ENCODE measurements at places on chromosomes 1 and 21.

DNA sequence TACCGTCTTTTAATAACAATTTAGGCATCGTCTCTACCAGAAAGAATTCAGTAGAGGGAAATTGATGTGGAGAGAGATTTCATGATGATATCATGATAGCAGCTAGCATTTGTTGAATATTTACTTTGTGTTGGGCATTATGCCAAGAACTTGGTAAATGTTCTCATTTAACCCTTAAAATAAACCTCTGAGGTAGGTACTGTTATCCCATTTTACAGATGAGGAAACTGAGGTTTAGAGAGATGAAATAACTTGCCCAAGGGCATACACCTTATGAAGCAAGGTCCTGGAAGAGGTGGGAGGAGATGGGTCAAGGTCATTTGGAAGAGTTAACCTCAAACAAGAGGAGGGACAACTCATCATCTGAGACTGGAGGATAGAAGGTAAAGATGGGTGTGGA, 34.8 kb downstream of the TSNAX start:
- no peak for DNase-seq

DNA sequence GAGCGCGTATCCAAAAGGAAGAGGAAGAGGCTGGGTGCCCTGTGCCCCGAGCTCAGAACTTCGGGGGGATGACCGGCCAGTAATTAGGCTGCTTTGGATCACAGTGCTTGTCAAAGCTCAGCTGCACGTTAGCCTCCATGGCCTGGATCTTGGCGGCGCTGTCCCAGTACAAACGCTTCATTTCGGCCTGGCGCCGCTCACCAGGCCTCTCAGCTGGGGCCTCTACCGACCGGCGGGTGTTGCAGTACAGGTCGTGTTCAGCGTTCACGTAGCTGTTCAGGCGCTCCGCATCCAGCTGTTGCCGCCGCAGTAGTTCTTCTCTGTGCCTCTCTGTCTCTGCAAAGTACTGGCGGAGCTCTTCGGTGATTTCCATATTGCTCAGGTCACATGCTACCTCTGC, 1.4 kb upstream of the ZNF326 start:
- DNase-seq = no peak

DNA sequence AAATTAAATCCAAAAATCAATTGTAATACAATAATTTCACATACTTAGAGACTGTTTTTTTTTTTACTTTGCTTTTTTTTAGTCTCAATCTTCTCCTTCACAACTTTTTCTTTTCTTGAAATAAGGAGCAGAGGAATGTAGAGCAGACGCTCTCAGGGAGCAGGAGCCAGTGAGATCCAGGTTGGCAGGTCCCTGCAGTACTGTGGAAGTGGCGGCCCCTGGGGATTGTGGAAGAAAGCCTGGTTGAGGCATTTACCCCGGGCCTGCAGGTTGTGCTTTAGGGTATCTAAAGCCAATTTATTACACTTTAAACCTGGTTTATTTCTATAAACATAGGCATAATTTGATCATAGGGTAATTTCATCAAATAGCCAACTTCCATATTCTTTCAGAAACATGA, 748 bp upstream of the OR2AJ1 start:
- no peak for DNase-seq

GRCh38 chr1:103194060-103194459, 85.7 kb upstream of the COL11A1 start:
- DNase-seq = no peak

- DNase-seq = peak; percentile 46
Measured at GRCh38 chr21:34072145-34073031, 990 bp upstream of the MRPS6 start.

DNA sequence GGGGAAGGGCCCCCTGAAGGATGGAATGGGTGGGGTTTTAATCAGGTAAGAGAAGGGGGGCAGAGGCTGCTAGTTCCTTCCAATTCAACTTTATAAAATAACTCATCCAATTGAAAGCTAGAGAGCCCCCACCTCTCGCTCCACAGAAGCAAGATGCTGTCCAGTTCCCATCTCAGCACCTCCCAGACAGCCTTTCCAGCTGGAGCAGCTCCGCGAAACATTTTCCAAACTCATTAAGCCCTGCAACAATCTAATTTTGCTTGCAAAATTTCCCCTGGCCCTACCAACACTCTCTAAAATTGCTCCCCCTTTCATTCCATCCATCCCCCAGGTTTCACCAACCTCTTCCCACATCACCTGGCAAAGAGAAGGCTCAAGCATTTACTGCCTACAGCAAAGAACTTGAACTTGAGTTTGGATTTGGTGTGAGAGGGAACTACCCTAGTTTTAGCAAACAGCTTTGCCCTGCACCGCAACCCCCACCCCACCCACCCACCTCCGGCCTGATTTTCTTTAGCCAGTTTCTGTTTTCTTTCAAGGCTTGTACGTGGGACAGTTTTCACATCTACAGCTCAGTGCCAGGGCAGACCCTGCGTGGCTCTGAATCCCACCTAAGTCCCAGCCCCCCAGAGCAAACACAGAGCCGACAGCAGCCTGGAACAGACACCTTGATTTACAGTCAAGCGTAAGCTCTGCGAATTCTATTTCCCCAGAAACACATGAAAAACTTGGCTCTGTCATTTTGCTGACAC, 46.7 kb downstream of the SYF2 start:
- no peak for DNase-seq

DNA sequence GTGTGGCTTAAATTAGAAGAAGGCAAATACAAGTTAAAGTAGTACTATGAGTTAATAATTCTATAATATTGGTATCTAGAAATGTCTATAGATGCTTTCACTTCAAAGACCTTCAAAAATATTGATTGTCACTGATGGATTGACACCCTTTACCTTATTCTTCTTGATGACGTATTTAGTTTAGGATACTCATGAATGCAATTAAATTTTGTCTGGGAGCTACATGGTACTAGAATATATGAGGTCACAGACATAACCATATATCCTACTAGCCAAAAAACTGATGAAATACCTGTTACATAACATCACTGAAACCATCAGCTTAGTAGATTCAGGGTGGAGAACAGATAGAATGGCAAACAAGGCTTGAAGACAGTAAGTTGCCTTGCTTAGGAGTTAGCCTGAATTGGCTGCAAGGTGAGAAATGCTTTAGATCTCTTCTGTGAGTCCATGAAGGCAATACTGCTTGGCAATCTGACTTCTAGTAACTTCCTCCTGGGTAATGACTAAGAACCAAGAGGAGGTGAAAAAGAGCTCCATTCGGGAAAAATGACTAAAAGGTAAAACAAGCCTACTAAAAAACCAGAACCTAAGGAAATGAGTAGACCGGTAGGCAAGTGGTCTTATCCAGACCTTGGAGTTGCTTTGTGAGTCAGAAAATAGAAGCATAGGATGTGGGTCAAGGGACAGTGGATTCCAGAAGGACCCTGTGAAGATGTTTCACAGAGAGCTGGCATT, 16.9 kb upstream of the ARHGAP29 start:
- no peak for DNase-seq

DNA sequence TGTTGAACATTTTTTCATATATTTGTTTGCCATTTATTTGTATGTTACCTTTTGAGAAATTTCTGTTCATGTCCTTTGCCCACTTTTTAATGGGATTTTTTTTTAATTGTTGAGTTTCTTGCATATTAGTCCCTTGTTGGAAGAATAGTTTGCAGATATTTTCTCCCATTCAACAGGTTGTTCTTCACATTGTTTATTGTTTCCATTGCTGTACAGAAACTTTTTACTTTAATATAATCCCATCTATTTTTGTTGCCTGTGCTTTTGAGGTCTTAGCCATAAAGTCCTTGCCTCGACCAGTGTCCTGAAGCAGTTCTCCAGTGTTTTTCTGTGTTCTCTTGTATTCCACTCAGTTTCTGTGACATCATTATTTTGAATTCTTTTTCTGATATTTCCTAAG, 54.2 kb upstream of the B3GALT2 start:
- no peak for DNase-seq

GRCh38 chr1:198435056-198435455, 105.4 kb downstream of the ATP6V1G3 start:
- DNase-seq = no peak

GRCh38 chr1:227305894-227306626, 12.2 kb downstream of the CDC42BPA start:
- no peak for DNase-seq

DNA sequence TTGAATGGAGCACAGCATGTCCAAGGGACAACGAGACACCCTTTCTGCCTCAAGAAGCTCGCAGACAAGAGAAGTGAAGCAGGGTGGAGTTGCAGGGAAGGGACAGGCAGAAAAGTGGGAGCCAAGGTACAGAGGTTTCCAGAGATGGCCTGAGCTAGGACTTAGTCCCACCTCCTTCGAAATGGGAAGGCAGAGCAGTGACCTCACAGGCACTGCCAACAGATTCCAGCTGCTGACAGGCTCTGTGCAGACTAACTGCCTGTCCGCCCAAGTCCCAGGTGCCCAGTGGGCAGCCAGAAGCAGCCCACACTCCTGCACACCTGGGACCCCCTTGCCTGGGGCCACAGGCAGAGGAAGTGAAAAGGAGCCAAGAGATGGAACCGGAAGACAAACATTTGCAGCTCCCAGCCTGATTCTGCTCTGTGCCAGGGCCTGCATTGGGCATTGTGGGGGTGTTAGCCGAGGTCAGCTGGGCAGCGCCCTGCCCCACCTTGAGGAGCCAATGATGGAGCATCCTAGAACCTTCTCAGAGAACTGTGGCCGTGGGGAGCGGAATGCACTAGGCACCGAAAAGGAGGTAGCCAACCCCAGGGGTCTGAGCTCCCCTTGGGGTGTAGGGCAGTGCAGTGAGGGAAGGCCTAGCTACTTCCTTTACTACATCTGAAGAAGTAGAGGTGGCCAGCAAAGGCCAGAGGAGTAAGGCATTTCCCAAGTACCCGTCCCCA, 27.5 kb upstream of the RSPO1 start:
- DNase-seq = no peak

DNA sequence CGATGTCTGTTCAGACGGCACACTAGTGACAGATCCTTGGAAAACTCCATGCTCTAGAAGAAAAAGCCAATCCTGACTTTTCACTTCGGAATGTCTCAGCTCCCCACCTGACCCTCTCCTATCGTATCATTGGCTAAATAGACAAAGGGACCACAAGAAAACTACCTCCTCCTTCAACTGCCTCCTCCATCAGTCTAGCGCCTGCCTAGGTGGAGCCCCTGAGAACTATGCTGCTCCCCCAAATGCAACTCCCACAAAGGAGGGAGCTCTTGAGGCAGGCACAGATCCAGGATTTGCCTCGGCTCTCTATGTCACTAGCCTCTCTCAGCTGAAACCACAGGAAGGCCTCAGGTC, 148.4 kb downstream of the TOMM20 start:
- DNase-seq = no peak

GRCh38 chr1:17516303-17517214, 22.9 kb upstream of the ARHGEF10L start:
- no peak for DNase-seq
